Globus pallidus (tissue), 1 donor: ENCODE measurements at places on chromosomes 7 and 10.

DNA sequence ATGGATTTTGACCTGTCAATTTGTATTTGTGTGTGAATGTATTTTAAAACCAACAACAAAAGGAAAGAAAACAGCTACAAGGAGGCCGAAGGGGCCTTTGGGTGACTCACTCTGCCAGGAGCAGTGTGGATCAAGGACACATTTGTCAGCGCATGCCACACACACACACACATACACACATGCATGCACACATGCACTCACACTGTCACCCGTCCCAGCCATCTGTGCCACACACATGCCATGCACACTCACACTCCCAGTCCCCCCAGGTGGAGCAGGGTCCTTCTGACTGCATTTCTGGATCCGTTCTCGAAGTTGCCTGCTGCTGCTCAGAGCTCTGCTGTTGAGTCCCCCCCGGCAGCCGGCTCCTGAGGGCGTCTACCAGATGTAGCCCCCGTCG is 26.0 kb downstream of the SPOCK2 start:
- DNase-seq = no peak

DNA sequence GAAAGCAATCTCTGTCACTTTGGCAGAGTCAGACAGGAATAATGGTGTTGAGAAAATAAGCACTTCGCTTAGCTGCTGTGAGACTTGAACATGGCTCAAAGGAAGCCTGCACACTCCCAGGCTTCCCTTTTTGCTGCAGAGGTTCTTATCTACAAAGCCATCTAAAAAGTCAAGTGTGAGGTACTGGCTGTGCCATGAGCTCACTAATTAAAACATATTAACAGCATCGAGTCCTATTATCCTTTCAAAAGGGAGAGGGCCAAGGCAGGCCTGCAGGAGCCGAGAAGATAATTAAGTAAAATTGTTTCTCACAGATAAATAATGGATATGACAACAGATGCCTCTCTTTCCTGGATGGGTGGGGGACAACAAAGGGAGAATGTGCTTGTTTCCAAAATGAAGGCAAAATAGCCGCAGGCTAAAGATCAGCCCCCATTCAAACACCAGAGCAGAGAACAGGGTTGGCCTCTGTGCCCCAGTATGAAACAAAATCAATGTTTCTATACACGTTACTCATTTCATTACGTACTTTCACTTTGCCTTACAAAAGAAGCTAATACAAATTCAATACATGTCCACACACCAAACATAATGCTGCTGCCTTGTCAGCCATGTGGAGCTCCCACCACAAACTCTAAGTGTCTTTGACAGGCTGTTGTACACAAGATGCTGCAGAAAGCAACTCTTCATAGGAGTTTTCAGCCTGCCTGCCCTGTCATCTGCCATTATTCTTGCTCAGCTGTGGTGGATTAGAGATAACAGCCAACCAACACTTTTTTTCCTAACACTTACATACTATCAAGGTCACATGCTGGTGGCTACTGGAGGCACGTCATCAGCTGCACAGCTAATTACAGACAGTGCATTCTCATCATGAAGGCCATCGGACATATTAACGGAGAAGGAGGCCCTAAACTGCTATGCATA is 55.3 kb downstream of the ELAPOR2 start:
- DNase-seq = peak; percentile 61

DNA sequence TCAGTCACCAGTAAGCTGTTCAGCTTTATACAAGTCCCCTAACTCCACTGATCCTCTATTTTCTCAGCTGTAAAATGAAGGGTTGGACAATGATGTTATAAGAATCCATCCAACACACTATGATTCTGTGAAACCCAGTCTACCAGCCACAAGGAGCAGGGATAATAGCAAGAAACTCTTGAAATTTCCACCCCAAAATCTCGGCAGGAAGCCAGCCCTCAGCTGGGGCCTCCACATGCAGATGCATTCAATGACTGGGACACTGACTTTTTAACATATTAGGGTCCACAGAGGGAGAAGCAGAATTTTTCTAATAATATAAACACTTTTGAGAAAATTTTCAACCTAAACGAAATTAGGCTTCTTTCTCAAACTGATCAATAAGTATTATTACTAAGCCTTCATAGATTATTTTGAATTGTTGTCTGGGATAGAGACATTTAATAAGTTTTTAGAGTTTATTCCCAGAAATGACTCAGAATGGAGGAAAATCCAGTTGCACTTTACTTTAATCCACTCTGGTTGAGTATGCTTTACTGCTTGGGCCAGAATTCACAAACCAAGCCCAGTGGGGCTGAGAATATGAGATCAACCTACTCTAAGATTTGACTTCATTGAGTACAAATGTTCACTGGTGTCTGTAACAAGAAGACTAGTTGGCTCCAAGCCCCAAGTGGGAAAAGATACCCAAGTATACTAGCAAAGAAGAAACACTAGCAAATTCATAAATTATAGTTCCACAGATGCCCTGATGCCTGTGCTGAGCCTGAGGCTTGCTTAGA is 168.6 kb downstream of the C7orf25 start:
- DNase-seq = no peak

DNA sequence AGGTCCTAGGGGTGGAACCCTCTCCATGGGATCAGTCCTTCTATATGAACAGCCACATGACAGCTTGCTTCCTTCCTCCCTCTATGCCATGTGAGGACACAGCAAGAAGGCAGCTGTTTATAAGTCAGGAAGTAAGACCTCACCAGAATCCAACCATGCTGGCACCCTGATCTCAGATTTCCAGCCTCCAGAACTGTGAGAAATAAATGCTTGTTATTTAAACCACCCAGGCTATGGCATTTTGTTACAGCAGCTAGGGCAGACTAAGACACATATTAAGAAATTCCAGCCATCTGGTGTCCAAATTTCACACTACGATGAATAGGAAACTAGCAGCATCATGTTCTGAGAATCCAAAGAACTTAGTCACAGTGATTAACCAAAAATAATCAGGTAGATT is 140.1 kb downstream of the ZFAND4 start:
- DNase-seq = no peak

DNA sequence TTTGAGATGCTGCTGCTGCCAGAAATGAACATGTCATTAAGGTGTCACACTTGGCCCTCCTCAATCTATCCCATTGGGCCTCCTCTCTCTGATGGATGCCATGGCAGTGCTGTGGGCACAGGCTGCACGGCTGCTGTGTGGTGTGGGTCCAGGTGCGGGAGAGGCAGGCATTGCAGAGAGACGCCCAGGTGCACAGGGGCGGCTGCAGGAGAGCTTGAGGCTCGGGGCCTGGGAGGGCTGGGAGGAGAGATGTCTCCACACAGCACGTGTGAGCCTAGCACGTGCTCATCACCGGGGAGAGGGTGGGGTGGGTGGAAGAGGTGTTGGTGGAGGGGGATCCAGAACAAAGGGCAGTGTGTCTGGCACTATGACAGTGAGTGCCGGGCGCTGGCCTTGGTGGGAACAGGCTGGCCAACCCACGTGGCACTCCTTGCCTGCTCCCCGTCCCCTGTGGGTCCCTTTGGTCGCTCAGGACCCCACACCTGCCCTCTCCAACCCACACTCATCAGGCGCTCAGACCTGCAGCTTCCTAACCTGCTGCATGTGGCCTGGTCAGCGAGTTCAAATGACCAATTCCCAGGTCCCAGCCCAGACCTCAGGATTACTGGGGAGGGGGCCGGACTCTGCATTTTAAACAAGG is 39.9 kb upstream of the BNIP3 start:
- no peak for DNase-seq

- DNase-seq = no peak
Observed at GRCh38 chr10:5151076-5151475, 33.9 kb downstream of the AKR1C8 start.

GRCh38 chr7:128003167-128003566 is 28.1 kb downstream of the LRRC4 start:
- DNase-seq = peak; percentile 48

DNA sequence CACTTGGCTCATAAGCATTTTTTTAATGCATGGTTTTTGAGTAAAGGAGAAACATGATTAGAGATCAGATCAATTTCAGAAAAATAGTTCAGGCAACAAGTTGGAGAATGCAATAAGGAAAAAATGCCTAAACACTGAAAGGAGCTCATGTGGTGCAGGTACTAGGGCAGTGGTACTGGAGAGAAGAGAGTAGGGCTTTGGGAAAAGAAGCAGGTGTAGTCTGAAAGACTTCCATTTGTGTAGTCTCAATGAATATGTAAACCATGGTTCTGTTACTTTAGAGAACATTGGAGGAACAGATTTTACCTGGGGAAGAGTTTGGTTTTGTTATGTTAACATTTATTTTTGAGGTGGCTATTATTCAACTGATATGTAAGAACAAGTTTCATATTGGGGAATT is 5.5 kb downstream of the GTPBP10 start:
- DNase-seq = no peak

DNA sequence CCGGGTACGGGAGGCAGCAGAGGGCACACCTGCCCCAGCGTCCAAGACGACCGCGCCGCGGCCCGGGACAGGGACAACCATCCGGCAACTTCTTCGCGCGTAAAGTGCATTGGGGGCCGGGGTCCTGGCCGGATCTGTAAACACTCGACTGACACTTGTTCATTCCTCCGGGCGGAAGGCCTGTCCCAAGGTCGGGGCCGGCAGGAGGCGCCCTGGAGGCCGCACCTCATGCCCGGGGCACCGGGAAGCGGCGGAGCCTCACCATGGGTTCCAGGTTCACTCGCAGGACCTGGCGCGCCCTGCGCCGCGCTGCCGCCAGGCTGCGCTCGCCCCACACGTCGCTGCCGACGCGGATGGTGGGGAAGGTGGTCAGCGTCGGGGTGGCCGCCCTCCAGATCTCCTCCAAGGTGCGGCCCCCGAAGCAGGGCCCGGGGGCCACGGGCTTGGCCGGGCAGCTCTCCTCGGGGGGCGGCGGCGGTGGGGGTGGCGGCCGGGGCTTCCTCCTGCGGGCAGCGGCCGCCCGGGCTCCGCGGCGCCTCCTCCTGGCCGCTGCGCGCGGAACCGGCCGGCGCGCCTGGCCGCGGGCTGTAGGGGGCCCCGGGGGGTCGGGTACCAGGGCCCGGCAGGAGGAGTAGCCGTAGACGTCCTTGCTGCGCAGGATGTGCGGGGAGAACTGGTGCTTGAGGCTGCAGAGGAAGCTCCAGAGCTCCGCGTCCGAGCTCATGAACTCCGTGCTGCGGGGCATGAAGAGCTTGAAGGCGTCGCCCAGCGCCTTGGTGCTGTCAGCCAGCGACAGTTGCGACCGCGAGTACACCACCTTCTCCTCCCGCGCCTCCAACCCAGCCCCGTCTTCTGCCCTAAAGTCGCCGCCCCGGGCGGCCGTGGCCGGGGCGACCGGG is 746 bp downstream of the CCDC71L start:
- peak; percentile 34 for DNase-seq

GRCh38 chr7:129146237-129146979 is 1.9 kb downstream of the TSPAN33 start:
- no peak for DNase-seq
